ENCODE measurements at places on chromosomes 12 and 14. TPM values are rescaled to one million over a fixed set of nuclear protein-coding genes. Genes with fewer than 3 reads are reported as not detected.

GRCh38 chr14:95920769-95921438 lies 44.3 kb downstream of the TUNAR start:
- H3K4me1 ChIP-seq = no peaks in the 10 kb centered on the region
- no peaks in the 10 kb centered on the region for H3K27me3 ChIP-seq
- H3K4me3 ChIP-seq = no peak overlapping the region
- no peak overlapping the region for H3K27ac ChIP-seq
- no peak for DNase-seq
- no peaks in the 10 kb centered on the region for H3K36me3 ChIP-seq

DNA sequence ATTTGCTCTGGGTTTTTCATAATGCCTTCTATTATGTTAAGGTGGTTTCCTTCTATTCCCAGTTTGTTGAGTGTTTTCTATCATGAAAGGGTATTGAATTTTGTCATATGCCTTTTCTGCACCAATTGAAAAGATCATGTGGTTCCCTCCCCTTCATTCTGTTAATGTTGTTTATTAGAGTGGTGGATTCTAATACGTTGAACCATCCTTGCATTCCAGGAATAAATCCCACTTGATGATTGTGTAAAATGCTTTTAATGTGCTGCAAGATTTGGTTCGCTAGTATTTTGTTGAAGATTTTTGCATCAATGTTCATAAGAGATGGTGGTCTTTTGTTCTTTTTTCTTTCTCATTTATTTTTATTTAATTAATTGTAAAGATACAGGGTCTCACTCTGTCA lies 55.2 kb downstream of the ATP23 start:
- DNase-seq = no peak
- H3K27ac ChIP-seq = no peak overlapping the region
- H3K4me1 ChIP-seq = no peaks in the 10 kb centered on the region

DNA sequence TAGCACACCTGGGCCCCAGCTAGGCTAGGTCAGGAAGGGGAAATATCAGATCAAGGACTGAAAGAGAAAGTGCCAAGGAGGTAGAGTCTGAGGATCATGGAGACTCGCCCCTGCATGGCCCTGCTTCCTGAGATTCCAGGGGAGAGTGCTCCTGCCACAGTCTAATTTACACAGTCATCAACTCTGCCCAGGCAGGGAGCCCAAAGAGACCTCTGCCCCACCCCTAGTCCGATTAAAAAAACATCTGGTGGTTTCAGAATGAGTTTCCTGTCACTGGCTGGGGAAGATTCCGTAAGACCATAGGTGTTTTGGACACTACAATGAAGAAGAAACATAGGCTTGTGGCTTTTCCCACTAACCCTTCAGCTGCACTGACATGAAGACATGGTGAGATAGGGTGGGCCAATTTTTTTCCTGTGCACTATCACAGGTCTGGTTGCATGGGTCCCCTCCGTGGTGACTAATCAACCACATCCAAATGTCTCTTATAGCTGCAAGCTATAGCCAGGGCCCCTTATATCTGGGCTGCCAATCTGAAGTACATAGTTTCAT lies 31.5 kb upstream of the GZMB start:
- H3K27ac ChIP-seq = no peak overlapping the region
- no peak for DNase-seq
- no peaks in the 10 kb centered on the region for H3K36me3 ChIP-seq
- H3K4me3 ChIP-seq = no peak overlapping the region
- peaks cover 16% of the 10 kb centered on the region for H3K4me1 ChIP-seq

DNA sequence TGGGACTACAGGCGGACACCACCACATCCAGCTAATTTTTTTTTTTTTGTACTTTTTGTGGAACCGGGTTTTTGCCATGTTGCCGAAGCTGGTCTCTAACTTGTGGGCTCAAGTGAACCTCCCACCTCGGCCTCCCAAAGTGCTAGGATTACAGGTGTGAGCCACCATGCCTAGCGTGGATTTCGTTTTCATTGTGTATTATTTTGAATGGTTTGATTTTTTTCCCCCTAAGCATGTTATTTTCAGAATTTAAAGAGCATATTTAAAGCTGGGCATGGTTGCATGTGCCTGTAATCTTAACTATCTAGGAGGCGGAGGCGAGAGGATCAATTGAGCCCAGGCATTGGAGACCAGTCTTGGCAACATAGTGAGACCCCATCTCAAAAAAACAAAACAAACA lies 13.1 kb downstream of the TMEM63C start:
- no peak for DNase-seq
- H3K27ac ChIP-seq = no peak overlapping the region
- no peaks in the 10 kb centered on the region for H3K36me3 ChIP-seq
- no peaks in the 10 kb centered on the region for H3K27me3 ChIP-seq
- no peaks in the 10 kb centered on the region for H3K4me1 ChIP-seq

DNA sequence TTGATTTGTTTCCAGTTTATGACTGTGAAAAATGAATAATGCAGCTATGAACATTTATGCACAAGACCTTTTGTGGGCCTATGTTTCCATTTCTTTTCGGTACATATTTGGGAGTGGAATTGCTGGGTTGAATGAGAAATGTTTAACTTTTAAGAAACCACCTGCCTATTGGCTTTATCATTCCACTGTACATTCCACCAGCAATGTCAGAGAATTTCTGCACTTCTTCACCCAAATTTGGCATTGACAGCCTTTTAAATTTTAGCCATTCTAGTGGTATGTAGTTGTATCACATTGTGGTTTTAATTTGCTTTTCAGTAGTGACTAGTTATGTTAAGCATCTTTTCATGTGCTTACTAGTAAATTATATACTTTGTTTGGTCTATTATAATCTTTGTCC lies 317.0 kb upstream of the TMTC1 start:
- no peak for DNase-seq
- H3K27me3 ChIP-seq = no peaks in the 10 kb centered on the region
- no peak overlapping the region for H3K27ac ChIP-seq
- H3K4me3 ChIP-seq = no peak overlapping the region

- no peak overlapping the region for H3K27ac ChIP-seq
- no peak for DNase-seq
- H3K27me3 ChIP-seq = no peaks in the 10 kb centered on the region
- H3K4me3 ChIP-seq = no peak overlapping the region
- H3K36me3 ChIP-seq = no peaks in the 10 kb centered on the region
Measured at GRCh38 chr14:97056086-97056485, 258.9 kb downstream of the VRK1 start.

DNA sequence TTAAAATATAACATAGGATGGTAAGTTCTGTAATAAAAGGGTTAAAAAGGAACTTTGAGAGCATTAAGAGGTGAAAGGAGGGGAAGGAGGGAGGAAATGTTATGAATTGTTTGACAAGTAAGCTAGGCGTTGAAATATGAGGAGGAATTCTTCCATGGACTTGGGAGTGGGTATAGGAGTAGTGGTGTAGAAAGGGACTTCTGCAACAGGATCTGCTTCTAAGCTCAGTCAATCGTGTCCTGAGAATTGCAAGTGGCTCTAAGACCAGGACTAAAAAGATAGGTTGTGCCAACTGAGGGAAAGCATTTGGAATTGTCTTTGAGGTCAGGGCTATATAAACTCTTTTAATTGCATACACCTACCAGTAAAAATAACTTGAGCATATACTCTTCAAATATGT lies 74.1 kb upstream of the SLC38A2 start:
- peaks cover 12% of the 10 kb centered on the region for H3K4me1 ChIP-seq
- H3K27ac ChIP-seq = no peak overlapping the region
- H3K4me3 ChIP-seq = no peak overlapping the region
- H3K27me3 ChIP-seq = no peaks in the 10 kb centered on the region

FGF23 gene
- total RNA-seq = not detected
